NCI-H460 (cell line): ENCODE measurements at places on chromosomes 1 and 21.

- no peak for DNase-seq
These were observed 17.9 kb downstream of the HIVEP3 start for GRCh38 chr1:41900603-41901444.

DNA sequence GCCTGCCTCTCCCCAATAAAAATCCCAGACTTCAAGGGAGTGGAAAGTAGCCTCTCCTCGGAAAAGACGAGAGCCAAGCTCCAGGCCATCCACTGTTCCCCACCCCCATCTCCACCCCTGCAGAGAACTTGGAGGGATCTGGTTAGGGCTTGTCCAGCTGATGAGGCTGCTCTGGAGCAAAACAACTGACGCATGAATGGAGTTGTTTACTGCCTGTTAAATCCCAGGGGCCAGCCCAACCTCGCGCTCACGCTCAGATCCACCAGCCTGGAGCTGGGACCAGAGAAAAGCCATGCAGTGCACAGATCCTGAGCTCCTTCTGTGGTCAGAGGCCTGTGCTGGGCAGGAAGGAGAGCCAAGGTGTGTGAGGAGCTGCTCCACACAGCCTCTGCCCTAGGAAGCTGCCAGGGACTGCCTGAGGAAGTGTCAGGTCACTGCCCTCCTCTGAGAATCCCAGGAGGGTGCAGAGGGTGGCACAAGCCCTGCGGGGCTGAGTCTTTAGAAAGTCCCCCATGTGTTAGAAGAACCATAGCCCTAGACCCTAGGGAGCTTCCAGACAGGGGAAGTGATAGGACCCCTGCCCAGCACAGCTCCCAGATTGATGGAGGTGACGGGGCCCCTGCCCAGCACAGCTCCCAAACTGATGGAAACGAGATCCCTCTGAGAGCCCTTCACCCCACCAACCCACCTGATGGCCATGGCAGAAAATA lies 109.0 kb upstream of the IPO9 start:
- DNase-seq = no peak

DNA sequence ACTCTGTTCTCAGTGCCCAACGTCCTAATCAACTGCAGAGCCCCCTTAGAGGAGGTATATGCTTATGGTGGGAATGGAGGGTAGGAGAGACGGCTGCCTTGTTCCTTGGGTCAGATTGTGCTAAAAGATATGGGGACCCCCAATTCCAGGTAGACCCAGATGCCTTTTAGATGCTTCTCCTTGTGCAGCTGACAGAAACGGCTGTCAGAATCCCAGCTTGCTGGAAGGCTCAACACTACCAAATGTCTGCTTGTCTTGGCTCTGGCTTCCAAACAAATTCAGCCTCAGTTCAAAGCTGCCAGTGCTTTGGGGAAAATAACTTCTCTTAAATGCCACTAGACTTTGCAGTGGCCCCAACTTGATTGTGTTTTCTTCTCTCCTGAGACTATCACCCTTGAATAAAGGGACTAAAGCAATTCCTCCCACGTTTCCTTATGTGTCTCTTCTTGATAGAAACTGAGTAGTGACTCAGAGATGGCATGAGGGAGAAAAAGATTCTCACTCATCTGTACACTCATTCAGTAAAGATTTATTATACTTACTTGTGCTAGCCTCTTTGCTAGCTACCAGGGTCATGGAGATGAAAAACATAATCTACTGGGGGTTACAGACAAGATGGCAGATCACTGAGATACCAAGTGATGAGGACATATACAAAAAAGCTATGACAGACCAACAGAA lies 3.4 kb upstream of the RNF19B start:
- DNase-seq = no peak

GRCh38 chr1:2414297-2414958 lies 2.1 kb upstream of the PEX10 start:
- DNase-seq = peak; percentile 36

DNA sequence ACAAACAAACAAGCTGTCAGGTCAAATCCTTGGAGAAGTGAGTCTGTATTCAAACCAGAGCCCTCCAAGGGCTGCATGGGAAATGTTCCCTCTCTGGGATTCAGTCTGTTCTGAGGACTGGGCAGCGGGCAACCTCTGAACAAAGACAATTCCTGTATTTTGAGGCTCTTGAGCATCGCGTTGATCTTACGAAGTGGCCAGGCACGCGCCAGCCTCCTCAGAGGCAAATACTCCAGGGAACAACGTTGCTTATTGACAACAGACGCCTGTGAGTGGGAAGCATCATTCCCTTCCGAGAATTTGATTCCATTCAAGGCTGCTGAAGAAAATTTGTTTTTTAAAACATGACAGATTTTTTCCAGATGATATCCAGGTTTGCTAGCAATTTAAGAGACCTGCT lies 20.0 kb upstream of the TACSTD2 start:
- no peak for DNase-seq

- no peak for DNase-seq
These were observed 150.1 kb downstream of the PBX1 start for GRCh38 chr1:164709126-164709525.

- DNase-seq = no peak
These were observed 771 bp downstream of the PACC1 start for GRCh38 chr1:212413902-212414327.

DNA sequence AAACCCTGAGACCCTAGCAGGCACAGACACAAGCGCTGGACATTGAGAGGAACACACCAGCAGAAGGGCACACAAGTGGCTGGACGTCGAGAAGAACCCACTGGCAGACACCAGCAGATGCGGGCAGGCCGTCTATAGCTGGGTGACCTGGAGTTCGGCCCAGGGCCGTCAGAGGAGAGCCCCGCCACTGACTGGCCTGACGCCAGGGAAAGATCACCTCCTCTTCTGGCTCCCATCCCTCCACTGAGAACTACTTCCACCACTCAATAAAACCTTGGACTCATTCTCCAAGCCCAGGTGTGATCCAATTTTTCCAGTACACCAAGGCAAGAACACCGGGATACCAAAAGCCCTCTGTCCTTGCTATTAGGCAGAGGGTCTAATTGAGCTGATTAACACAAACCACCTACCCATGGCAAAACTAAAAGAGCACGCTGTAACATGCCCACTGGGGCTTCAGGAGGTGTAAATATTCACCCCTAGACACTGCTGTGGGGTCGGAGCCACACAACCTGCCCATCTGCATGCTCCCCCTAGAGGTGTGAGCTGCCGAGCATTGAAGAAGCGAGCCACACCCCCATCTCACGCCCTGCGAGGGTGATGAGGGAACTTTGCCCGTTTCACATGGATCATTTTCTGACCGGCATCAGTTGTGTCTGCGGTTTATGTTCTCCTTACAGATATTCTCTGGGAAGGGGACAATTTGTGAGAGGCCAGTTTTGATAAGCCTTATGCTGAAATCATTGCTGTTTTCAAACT lies 104.8 kb downstream of the HLX start:
- no peak for DNase-seq

DNA sequence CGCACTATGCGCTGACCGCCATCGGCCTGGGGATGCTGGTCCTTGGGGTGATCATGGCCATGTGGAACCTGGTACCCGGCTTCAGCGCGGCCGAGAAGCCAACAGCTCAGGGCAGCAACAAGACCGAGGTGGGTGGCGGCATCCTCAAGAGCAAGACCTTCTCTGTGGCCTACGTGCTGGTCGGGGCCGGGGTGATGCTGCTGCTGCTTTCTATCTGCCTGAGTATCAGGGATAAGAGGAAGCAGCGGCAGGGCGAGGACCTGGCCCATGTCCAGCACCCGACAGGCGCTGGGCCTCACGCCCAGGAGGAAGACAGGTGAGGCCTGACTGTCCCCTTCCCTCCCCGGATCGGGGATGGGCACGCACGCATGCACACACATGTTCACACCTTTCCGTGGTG lies 31.9 kb upstream of the FHAD1 start:
- no peak for DNase-seq

GRCh38 chr1:19608232-19608631 lies 35.9 kb upstream of the NBL1 start:
- no peak for DNase-seq

- no peak for DNase-seq
These were observed 3.3 kb upstream of the DNTTIP2 start for GRCh38 chr1:93882269-93882668.

DNA sequence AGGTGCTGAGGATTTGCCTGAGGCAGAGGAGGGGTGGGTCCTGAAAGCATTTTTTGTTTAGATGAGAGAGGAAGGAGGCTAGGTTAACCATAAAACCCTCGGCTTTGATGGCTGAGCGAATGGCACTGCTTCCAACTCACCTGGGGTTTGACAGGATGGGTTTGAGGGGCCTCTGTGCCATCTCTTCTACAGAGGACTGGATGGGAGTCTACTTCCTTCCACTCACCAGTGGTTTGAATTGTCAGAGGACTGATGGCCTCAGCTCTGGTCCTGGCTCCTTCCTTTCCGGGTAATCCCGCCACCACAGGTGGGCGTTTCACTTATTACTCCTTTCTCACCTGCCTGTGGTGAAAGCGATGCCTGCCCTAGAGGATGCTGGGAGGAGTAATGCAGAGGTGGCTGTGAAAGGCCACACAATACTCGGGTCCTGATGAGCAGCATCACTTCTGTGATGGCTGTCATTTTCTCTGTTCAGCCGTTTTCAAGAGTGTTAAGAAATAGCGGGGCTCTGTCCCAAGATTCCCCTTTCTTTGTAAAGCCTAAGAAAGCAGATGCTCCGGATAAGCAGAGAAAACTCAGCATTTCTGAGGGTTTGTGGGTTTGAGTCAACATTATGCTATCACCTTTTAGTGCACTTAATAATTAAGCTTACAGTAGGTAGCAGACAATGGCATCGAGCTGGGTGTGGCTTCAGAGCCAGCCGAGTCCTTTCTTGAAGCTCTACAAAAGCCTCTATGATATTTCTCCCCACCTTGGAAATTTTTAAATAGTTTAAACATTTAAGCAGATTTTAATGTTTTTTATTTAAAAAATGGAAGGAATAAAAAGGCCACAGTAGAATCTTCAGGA lies 220.7 kb downstream of the HLX start:
- DNase-seq = no peak

DNA sequence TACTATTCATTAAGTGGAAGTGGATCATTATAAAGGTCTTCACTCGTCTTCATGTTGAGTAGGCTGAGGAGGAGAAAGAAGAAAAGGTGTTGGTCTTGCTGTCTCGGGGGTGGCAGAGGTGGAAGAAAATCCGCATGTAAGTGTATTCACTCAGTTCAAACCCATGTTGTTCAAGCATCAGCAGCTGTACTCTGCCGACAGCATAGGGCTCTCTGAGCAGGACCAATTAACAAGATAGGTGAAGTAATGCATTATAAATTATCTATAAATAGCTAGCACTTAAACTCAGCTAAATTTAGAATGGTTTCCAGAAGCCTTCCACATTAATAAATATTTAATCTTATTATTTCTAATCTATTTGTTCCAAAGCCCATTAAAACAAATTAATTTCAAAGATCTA lies 116.8 kb downstream of the RGS2 start:
- DNase-seq = no peak

GRCh38 chr1:12245733-12246132 lies 15.9 kb downstream of the VPS13D start:
- no peak for DNase-seq

- no peak for DNase-seq
These were observed 28.4 kb downstream of the EXTL2 start for GRCh38 chr1:100866041-100866900.

GRCh38 chr1:242745079-242745478 lies 220.6 kb upstream of the PLD5 start:
- DNase-seq = no peak

GRCh38 chr21:31329456-31330143 lies 14.5 kb downstream of the TIAM1 start:
- DNase-seq = no peak

DNA sequence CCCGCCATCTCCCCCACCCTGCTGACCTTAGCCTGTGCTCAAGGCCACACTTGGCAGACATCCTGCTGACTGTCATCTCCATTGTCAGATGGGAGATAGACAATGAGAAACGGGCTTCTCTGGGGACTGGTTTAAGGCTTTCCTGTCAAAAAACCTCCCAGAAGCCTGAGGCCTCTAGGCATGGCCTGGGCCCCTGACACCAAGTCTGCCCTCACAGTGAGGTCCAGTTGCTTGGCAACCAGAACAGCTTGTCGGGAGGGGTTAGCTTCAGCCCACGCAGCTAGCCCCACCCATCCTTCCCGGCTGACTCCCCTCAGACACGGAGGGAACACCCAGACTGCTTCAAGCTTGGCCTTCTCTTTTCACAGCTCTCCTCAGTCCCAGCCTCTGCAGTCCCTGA lies 11.0 kb downstream of the PLEKHA6 start:
- DNase-seq = no peak

DNA sequence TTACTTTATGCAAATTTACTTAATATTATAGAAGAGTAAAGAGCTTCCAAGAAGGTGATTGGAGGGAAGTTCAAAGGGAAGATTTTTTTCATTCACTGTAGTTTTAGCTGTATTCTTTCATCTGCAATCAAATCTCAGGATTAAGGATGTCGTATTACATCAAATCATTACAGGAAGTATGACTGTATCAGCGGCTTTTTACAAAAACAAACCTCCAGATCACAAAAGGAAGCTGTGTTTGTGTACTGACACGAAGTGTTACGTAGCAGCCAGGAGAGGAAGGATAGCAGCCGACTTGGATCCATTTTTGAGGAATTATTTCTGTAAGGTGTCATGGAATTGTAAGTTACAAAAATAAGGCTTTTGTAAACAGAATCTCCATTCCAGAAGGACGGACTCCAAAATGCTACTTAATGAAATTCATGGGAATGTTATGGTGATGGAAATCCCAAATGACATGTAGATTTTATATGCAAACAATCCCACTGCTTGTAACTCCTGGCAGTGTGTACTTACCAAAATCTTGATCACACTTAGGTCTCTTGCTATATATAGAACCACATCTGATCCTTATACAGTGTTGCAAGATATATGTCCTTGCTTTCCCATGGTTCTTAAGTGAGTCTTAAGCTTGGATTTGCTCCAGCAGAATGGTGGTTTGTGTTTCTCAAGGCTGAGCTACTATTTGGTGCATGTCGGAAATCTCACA lies 49.8 kb downstream of the KCNJ15 start:
- DNase-seq = peak; percentile 9

- DNase-seq = no peak
These were observed 957.0 kb downstream of the NCAM2 start for GRCh38 chr21:21955204-21955603.

- no peak for DNase-seq
These were observed 18.9 kb downstream of the CAP1 start for GRCh38 chr1:40059338-40059959.

DNA sequence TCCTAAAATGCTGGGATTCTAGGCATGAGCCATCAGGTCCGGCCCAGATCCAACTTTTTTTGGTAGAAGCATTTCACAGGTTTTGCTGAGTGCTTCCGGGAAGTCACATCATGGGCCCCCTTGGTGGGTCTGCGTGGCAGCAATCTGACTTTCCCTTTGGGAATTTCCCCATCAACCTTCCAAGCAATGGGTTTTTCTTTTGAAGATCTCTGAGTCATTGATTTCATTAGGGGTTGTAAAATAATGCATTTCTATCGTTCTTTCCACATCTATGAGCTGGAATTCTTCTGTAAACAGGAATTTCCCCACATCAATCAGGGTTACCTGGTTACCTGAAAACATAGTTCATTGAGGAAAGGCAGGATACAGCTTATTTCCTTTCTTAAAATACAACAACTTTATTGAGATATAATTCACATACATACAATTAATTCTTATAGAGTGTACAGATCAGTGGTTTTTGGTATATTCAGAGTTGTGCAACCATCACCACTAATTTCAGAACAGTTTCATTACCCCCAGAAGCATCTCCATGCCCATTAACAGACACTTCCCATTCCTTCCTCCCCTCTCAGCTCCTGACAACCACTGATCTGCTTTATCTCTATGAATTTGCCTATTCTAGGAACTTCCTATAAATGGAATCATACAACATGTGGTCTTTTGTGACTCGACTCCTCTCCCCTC lies 9.9 kb upstream of the ZBTB17 start:
- no peak for DNase-seq
